Stimulated activated CD4-positive, alpha-beta T cell treated with anti-CD3 and anti-CD28 coated beads, Interleukin-4, amount 100 ng/mL, for 1 hour (primary cell): ENCODE measurements at places on chromosomes 6 and 20.

- DNase-seq: no peak
Observed at GRCh38 chr20:25142435-25142834, 53.1 kb upstream of the ENTPD6 start.

DNA sequence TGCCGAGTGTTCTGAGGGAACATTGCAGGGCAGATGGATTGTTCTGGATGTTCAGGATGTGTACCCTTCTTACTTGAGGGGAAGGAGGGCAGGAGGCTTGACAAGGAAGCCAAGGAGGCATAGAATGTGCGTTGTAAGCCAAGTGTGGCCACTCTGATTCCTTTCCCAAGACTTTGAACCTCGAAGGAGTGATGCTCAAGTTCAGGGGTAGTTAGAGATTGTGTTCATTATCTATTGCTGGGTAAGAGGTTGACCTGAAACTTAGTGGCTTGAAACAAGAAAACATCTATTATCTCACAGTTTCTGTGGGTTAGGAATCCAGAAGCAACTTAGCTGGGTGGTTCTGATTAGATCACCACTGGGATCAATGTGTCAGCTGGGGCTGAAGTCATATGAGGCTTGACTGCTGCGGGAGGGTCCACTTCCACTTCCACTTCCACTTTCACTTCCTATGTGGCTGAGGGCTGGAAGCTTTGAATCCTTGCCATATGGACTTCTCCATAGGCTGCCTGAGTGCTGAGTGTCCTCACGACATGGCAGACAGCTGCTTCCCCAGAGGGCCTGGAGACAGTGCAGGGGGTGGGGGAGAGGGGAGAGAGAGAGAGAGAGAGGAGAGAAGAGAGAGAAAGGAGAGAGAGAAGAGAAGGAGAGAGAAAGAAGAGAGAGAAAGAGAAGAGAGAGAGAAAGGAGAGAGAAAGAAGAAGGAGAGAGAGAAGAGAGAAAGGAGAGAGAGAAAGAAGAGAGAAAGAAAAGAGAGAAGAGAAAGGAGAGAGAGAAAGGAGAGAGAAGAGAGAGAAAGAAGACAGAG, 6.9 kb upstream of the CD40 start:
- DNase-seq: no peak

DNA sequence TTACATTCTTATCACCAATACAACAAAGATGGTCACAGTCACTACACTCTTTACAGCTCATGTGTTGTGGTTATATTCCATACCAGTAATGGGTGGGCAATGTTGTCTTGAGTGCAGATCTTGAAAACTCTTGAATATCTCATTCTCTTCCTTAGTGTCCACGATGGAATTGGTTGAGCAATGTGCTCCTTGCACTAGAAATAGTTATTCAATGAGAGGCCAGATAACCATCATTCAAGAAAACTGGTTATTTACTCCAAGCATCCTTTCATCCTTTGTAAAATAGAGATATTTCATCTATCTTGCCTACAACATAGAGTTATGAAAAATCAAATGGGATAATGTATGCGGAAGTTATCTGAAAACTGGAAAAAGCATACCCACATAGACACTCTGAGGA, 215.9 kb downstream of the ARHGAP18 start:
- no peak for DNase-seq

DNA sequence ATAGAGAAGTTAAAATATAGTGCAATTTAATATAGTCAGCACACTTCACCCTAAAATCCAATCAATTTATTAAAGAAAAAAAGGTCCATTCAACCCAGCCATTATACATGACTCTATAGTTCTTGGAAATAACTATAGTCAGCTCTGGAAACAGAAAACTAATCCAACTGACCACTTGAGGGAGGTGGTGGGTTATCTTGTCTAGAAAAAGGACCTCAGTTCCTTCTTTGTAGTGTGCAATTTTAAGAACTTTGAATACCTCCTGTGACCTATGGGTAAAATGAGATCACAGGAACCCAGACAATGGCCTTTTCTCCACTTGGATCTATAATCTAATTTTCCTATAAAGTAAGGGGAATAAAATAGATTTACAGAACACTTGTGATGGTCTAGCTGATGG, 163.6 kb upstream of the CENPW start:
- DNase-seq: no peak

DNA sequence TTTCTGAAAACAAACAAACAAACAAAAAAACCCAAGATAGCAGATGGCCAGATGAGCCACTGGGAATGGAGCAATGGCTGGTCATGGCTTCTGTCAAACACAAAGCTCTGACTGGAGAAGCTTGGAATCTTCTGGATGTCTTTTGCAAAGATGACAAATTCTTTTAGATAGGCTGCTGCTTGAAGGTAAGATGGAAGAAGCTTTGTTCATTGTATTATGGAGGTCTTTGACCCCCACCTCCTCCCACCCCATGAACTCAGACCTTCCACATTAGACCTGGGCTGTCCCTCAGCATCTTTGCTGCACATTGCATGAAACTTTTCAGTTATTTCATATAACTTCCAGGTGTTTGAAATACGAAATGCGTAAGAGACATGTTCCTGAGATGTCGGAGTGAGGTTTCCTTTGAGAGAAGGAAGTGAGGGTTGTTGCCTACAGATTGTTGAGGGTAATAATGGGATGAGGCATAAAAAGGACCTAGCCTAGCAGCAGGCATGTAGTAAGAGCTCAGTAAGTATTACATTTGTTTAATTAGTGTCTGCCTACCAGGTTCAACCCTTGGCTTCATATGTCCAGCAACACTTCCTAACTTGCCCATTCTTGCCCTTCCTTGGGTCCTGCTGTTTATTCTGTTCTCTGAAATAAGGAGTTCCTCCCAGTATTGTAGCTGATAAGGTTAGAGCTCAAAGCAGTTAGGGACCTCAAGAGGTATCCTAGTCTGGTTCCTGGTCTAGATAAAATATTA, 51.4 kb upstream of the IER3 start:
- DNase-seq: no peak

DNA sequence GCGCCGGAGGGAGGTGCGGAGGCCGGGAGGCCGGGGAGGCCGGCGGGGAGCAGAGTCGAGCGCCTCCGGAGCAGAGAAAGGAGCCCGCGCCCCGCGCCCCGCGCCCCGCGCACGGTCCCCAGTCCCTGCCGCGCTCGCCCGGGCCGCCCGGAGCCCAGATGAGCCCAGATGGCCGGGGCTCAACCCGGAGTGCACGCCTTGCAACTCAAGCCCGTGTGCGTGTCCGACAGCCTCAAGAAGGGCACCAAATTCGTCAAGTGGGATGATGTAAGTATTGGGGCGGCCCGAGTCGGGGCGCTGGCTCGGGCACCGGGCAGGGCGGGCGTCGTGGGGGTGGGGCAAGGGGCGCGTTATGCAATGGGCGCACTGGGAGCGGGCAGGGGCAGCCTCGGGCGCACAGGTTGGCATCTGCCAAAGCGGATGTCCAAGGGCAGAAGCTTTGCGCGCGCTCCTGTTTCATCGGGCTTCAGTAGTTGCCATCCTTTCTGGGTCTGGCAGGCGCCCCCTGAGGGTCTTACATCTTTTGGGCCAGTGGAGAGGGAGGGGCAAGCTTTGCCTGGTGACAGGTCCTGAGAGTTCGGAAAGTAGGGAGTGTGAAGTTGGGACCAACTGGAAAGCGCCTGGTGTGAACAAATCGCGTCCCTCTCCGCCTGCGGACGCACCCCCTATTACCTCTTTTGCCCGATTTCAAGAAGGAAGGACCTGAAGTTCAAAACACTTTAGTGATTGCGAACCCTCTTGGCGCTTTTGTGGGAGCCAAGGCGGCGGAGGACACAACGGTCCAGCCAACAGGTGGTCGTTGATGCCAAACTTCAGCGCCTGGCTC, 631 bp downstream of the PLCB1 start:
- DNase-seq: peak; percentile 5

DNA sequence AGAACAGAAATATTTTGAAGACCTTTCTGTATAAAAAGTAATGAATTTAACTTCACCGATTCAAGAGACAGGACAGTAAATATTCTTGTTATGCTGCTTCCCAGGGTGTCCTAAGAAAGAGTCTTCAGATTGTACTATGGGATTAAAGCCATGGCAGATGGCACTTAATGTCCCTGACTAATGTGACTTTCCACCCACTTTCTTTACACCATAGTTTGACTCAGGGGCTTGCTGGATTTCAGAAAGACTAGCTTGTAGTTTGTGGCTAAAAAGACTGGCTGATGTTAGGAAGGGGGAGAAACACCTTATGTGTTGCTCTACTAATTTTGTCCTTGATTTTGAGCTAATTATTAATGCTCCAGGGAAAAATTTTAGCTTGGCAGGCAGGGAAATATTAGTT, 75.9 kb downstream of the UTRN start:
- DNase-seq: no peak

DNA sequence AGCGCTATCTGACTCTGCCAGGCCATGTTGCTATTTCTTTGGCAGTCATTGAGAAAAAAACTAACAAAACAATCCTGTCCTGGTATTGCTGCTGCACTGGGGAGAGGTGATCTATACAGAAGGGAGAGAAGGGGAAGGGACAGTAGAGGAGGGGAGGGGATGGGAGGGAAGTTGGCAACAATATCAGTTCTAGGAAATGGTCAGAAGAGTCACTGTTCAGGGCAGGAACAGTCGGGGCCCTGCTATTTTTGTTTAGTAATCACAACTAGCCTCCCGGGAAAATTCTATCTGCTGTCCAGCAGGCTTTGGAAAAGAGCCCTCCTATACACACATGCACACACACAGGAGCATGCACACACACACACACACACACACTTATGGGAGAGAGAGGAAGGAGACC, 142.3 kb upstream of the CARMIL1 start:
- no peak for DNase-seq

GRCh38 chr20:19631410-19631809, 126.6 kb upstream of the RIN2 start:
- DNase-seq: no peak

- DNase-seq: no peak
Observed at GRCh38 chr6:158686311-158686710, 36.5 kb downstream of the SYTL3 start.

DNA sequence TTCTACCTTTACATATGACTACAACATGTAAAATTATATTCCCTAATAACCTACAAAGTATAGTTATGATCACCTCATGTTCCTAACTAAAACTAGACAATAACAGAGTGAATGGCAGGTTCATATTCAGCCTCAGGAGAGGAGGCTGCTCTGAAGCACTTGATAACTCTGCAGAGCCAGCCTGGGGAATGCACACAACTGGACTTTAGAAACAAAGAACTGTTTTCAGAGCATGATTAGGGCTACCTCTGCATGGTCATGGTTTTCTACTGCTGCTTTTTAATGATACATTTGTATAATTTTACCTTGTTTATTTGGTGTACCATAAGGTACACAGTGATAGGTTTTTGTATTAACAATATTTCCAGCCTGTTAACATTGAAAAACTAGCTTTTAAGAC, 50.3 kb downstream of the TRPC4AP start:
- DNase-seq: no peak

DNA sequence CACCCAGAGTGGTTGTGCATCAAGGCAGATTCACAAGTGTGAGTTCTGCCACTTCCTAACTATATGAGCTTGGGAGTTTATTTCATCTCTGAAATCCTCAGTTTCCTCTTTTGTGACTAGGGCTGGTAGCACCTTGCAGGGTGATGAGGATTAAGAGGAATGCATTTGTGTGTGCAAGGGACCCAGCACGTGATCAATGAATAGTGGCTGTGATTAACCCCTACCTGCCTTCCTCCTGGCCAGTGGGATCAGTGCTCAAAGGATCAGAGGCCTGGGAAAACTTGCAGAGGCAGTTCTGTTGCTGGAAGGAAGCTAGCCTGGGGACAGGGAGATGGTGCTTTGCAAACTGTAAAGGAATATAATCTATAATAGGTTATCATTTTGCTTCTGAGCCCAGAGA, 7.3 kb downstream of the SDC4 start:
- no peak for DNase-seq

GRCh38 chr6:149897015-149897697, 757 bp downstream of the RAET1E start:
- no peak for DNase-seq

GRCh38 chr6:131213501-131213990, 78.3 kb downstream of the AKAP7 start:
- no peak for DNase-seq

- DNase-seq: peak; percentile 76
Observed at GRCh38 chr20:25865715-25866656, 169.3 kb upstream of the ZNF337 start.

- no peak for DNase-seq
Observed at GRCh38 chr6:2865694-2866151, 24.1 kb upstream of the SERPINB1 start.

GRCh38 chr6:11810039-11810541, 31.5 kb upstream of the ADTRP start:
- DNase-seq: no peak

DNA sequence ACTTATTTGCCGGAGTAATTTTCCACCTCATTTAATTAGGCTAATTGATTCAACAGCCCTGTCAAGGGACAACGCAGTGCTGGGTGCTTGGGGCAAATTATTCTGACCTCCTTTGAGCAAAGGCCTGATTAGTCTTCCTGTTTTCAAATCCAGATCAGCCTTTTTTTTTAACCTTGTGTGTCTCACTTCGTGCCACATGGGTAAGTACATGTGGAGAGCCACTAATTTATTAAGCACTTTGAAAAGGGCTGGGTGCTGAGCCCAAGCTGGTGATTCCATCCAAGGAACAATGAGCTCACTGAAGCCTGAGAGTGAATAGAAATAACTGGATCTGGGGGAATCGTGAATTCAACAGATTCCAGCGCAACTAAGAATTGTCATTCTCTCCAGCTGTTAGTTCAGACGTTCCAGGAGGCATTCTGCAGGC, 229.3 kb downstream of the CLIC5 start:
- no peak for DNase-seq

DNA sequence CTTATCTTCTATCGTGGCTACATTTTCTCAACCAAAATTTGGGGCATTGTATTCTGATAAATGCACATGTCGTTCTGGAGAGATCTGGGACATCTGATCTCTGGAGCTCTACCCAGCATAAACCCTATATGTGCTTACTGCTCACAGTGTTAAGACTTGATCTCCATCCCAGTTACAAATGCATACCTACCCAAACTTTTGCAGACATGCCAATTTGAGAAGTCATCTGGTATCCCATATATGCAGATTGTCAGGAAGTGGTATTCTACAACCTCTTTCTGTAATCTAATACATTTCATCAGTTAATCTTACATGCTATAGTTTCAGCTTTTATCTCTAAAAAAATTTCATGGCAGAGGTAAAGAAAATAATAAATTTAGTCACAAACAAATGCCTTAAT, 11.2 kb downstream of the BAG2 start:
- DNase-seq: no peak

DNA sequence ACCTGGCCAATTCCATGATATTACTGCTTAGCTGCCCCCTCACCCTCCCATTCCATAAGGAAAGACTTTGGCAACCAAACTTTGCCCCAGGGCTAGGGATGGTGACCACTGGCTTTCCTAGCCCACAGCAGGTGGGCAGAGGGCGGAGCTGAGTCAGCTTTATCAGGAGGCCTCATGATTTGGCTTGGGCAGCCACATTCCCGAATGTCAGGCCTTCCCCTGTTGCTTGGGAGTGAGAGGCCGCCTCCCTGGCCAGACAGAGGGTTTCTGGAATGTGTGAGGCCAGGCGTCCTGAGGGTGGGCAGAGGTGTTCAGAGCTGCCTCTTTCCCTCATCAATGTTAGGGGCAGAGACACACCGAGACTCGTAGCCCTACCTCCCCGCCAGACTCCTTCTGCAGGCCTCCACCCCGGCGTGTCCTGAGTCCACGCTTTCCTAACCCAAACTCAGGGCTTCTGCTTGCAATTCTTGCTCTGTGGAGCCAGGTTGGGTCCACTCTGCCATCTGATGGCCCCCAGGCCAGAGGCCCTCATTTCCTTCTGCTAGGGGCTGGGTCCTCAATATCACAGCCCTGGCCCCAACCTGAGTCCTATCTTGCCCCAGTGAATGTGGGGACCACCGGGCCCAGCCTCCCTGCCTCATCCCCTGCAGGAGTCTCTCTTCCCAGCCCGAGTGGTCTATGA, 19.3 kb downstream of the UQCC2 start:
- no peak for DNase-seq
